Tibial nerve (tissue), 4 donors: ENCODE measurements at places on chromosomes 6 and 20. TPM values are rescaled to one million over a fixed set of nuclear protein-coding genes. Genes with fewer than 3 reads are reported as not detected.
A peak's percentile ranks its signal among the peaks of the same experiment; 100 is the strongest.

GRCh38 chr20:11702721-11703518, 214.8 kb upstream of the BTBD3 start:
- DNase-seq = no peak

DNA sequence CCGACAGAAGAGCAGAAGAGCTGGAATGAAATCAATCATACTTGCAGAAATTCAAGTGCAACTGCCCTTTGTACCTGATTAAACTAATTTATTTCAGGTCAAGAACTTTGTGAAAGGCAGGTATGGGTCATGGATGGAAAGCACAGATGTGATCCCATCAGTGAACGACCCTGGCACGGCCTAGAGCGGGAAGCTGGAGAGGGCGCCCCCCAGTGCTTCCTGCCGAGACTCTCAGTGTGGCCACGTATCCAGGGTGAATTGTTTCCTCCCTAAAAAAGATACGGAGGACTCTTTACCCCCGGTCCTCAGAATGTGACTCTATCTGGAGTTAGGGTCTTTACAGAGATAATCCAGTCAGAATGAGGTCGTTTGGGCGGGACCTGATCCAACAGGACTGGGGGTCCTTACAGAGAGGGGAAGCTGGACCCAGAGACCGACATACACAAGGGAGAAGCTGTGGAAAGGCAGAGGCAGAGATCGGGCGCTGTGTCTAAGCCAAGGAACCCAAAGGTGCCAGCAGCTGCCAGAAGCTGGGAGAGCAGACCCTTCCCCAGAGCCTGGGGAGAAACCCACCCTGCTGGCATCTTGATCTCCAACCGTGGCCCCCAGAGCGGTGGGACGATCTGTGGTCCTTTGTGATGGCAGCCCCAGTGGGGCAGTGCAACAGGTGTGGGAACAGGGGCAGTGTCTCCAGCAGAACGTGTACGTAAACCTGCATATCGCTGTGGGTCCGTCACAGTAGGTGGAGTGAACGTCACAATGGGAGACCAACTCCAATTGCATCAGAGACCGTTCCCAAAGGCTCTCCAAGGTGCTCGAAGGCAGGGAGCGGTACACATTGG, 91.9 kb downstream of the TAF4 start:
- no peak for DNase-seq

DNA sequence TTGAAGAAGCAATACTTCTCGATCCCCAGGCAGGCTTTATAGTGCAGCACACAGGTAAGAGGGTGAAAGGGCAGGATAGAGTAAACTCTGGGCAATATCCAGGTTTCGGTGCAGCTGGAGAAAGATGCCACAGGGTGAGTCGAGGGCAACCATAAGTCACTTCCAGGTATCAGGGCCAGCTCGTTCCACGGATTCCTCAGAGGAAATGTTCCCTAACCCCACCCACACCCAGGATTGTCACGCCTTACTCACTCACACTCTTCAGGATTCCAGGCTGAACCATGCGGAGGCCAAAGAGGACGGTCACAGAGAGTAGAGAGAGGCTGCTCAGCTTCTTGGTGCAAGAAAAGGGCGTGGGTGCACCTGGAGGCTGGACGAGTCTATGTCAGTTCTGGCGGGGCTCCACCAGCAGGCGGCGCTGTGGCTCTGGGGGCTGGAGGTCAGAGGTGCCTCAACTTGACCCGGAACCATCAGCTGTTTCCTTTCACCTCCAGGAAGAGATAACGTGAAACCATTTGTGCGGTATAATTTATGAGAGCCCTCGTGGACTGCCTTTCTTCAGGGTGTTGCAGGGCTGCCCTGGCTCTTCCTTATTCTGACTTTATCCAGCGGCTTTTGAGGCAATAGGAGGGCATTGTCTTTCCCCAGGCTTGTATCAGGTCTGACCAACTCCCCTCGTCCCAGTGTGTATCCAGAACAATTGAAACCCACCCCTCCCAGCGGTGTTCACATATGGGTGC, 14.5 kb upstream of the WFDC12 start:
- no peak for DNase-seq

The SLC32A1 gene
- not detected for total RNA-seq

The TRIM26 gene
- 39.8 TPM for total RNA-seq

DNA sequence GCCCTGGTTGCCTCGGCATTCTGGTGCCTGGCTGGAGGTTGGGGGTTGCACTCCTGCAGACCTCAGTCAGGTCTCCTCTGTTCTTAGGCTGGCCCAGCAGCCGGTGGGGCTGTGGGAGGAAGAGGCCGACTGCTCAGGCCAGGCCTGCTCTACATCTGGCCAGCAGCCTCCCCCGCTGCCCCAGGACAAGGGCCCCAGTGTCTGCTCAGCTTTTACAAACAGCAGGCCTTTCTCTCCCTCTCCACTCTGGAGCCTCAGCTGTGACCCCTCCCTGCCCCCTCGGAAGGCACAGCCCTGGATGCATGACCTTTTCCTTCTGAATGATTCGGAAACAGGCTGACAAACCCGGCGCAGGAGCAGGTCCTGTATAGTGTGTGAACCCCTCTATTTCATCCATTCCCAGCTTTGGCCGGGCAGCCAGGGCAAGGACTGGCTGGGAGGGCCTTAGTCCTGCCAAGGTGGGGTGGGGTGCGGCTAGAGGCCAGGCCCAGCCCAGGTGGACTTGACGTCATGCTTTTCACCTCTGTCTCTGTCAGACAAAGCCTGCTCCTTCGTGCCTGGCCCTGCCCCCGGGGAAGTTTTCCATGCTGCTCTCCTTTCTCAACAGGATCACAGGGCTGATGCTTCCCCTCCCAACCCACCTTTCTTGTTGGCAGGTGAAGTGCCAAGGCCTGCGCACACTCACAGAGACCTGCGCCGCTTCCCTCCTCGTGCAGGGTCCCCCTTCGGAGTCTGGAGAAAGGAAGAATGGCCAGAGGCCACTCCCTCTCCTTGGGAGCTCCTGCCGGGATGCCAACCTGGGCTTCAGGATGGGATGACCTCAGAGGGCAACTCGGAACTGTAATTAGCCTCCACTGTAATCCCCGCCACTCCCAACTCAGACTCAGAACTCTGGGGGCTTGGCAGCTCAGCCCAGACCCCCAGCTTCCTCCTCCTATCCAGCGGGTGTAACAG, 10.1 kb upstream of the ITPR3 start:
- no peak for DNase-seq

The ACAT2 gene
- 16.1 TPM for total RNA-seq

The AKAP12 gene
- total RNA-seq = 220 TPM

DNA sequence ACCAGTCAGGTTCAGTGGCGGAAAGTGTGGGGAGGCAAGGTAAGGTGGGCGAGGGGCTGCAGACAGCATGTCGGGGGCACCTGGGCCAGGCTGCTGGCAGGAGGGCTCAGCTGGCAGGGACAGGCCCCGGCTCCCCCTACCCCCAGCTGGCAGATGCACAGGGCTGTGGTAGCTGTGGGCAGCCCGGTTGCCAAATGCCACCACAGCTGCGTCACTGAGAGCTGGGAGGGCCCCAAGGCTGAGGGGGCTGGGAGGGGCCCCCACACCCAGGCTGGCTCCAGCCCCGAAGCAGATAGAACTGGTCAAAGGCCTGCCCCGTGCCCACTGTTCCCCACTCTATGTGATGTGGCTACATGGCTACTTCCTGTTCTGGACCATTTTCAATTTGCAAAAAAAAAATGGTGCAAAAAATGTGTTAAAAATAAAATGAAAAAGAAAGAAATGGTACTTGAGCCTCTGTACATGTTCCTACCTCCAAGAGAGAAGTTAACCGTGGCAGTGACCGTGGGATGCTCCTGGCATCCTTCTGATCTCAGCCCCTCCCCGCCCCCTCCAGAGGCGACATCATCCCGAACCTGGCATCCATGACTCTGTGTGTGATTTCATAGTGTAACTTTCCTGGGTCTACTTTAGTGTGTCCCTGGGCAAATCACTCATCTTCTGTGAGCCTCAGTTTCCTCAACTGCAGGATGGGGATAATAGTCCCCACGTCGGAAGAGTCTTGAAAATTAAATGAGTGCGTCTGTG, 64.4 kb downstream of the UBE2V1 start:
- DNase-seq = no peak

DNA sequence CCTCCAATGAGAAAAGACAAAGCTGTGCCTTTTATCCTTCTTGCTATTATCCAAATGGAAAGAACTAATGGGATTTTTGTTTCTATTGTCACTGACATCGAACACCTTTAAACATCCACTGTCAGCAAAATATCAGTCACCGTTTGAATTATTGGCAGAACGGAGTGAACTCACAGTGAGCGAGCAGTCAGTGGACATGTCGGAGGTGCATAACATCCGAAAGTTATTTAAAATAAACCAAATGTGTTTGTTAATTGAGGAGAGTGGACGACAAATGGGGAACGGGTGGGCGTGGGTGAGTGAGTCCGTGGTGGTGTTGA, 38.8 kb downstream of the PMEPA1 start:
- DNase-seq = no peak

- no peak for DNase-seq
These were observed 222.1 kb upstream of the UFL1 start for GRCh38 chr6:96299525-96299924.

DNA sequence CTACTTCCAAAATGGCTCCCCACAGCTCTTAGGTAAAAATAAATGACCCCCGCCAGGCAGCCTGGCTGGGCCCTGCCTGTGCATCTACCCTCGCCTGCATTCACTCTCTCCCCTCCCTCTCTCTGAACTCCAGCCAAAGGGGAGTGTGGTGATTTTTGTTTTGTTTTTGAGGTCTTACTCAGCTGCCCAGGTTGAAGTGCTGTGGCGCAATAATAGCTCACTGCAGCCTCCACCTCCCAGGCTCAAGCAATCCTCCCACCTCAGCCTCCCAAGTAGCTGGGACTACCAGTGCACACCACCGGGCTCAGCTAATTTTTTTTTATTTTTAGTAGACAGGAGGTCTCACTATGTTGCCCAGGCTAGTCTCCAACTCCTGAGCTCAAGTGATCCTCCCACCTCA, 15.8 kb downstream of the NFATC2 start:
- DNase-seq = no peak

DNA sequence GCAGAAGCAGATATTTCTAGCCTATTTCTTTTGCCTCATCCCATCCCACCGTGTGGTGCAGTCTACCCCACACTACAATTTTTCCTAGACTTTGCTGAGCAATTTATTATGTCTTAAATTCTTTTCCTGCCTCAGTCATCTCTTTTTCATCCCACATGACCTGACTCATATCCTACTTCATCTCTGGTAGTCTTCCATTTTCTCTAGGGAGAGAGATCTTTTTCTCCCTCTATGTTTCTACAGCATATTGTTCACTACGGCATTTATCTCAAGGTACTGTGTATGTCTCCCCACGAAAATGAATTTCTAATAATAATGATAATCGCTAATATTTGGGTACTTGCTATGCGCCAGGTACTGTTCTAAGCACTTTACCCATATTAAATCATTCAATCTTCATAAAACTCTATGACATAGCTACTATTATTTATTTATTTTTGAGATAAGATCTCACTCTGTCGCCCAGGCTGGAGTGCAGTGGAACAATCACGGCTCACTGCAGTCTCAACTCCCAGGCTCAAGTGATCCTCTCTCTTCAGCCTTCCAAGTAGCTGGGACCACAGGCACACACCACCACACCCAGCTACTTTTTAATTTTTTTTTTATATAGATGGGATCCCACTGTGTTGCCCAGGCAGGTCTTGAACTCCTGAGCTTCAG, 15.6 kb downstream of the PDSS2 start:
- DNase-seq = no peak

DNA sequence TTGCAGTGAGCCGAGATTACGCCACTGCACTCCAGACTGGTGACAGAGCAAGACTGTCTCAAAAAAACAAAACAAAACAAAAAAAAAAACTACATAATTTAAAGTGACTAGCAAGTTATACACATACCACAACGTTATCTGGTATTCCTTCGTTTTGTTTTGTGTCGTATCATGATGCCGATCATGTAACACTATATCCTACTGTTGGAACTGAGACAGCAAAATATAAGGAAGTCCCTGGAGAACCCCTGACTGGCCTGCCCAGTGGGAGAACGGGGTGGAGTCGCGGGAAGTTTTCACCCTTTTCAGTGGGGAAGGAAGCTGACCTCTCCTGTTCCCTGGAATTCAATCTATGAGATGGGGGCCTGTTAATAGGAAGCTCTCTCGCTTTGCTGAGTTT, 15.1 kb downstream of the SOX4 start:
- no peak for DNase-seq

The TREM2 gene
- total RNA-seq = 10.0 TPM

The DPPA5 gene
- not detected for total RNA-seq

DNA sequence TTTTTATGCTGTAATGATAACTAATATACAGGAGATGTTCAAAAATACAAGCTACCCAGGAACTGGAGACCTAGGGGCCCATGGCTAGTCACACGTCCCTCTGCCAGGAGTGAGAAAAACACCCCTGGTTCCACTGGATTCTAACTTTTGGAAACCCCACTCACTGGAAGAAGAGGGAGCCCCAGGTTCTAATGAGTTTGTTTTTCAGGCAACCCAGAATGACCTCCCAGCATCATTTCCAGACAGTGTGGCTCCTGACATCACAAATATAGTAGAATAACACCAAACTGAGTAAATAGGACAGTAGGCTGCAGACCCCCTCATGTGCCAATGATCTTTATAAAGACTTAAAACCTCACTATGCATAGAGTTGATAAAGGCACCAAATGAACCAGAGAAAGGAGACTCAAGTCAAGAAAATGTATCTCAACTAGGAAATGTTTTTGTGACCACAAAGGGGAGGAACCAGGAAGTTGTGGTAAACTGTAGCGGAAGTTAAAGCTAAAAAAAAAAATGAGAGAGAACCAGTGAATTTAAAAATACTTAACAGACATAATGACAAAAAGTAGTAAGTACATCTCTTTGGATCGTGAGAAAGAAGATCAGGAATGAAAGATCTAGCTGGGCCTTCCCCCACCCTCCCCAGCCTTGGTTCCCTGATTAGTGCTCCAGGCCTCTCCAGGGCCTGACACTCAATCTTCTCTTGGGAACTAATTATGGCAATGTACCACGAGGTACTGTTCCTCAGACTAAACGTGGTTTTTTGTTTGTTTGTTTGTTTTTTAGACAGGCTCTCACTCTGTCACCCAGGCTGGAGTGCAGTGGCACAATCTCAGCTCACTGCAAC, 19.8 kb downstream of the HLA-E start:
- no peak for DNase-seq

The HLA-DRB5 gene
- not detected for total RNA-seq

The ECT2L gene
- total RNA-seq = 0.21 TPM

DNA sequence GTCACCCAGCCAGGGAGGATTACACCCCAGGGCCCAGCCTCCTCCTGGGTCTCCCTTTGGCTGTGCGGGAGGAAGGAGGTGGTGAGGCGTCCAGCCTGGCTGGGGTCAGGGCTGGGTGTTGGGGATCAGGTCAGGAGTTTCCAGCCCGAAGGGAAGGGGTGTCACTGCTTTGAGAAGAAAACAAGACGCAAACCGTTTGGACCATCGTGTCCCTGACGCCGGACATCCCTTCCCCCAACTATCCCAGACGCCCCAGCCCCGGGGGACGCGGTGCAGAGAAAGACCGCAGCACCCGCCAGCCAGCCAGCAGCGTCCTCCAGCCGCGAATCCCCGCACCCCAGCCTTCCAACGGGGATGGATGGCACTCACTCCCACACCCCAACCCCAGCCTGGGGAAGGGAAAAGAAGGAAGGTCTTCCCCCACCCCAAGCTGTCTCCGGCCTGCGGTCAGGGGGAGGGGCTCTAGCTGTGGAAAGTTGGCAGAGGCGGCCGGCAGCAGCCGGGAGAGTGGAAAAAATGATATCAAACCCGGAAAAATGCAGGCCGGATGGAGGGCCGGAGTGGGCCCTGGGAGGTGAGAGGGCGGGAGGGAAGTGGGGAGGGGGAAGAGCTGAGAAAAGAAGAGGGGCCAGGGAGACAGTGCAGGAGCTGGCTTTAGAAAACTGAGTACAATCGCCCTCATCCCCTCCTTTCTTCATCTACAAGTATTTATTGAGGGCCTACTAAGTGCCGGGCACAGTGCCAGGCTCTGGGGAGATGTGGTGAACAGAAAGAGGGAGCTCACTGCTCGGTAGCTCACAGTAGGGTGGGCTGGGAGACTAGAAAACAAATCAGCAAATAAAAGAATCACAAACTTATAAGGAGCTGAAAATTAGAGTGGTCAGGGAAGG, 10.6 kb downstream of the REM1 start:
- DNase-seq = peak; percentile 53

The TNNC2 gene
- 6.5 TPM for total RNA-seq
